ENCODE measurements at places on chromosomes 12 and 14. TPM values are rescaled to one million over a fixed set of nuclear protein-coding genes. Genes with fewer than 3 reads are reported as not detected.

DNA sequence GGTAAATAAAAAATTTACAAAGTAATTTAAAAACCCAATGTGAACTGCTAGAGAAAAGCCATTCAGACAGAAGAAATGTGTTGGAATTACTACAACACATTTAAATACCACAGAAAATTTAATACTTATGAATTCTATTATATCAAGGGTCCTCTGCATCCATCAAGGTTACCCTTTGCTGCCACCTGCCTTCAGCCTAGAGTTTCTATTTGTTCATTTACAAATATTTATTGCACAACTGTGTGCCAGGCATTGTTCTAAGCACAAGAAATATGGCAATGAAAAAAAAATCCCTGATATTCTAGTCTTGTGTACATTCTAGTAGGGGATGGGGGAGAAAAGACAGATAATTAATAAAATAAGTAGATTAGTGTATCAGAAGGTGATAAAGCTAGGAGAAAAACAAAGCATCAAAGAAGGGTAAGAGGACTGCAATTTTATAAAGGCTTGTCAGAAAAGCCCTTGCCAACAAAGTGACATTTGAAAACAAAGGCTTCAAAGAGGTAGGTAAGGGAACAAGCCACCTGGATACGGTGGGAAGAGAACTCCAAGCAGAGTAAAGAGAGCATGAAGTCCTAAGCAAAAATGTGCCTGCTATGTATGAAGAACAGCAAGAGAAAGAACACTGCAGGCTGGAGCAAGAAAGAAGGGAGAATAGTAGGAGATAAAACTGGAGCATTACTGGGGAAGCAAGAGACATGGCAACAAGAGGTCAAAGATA is 59.1 kb upstream of the SLC6A13 start:
- H3K27ac ChIP-seq, result no peak overlapping the region
- no peaks in the 10 kb centered on the region for H3K4me1 ChIP-seq
- H3K4me3 ChIP-seq, result no peak overlapping the region
- H3K36me3 ChIP-seq, result peaks cover 16% of the 10 kb centered on the region

- H3K27me3 ChIP-seq, result no peaks in the 10 kb centered on the region
- no peaks in the 10 kb centered on the region for H3K36me3 ChIP-seq
- H3K4me3 ChIP-seq, result no peak overlapping the region
Measured at GRCh38 chr12:68497702-68498101, 113.0 kb upstream of the RAP1B start.

DNA sequence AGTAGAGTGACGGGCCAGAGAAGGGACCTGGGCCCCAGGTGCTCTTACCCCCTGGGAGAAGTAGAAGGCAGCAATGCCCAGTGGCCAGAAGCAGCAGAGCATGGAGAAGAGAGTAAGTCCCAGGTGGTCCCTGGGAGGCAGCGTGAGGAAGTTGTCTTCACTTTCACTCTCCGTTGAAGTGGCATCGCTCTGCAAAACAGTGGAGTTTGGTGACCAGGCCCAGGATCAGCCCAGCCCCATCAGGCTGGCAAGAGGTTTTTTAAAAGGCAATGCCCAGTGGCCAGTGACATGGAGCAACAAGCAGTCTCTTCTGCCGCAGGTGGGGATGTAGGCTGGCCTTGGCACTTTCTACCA is 18.2 kb downstream of the SYNDIG1L start:
- no peak for DNase-seq
- H3K27me3 ChIP-seq, result no peaks in the 10 kb centered on the region
- no peaks in the 10 kb centered on the region for H3K4me1 ChIP-seq
- no peak overlapping the region for H3K27ac ChIP-seq

The ANO2 gene
- total RNA-seq, result 16.8 TPM

DNA sequence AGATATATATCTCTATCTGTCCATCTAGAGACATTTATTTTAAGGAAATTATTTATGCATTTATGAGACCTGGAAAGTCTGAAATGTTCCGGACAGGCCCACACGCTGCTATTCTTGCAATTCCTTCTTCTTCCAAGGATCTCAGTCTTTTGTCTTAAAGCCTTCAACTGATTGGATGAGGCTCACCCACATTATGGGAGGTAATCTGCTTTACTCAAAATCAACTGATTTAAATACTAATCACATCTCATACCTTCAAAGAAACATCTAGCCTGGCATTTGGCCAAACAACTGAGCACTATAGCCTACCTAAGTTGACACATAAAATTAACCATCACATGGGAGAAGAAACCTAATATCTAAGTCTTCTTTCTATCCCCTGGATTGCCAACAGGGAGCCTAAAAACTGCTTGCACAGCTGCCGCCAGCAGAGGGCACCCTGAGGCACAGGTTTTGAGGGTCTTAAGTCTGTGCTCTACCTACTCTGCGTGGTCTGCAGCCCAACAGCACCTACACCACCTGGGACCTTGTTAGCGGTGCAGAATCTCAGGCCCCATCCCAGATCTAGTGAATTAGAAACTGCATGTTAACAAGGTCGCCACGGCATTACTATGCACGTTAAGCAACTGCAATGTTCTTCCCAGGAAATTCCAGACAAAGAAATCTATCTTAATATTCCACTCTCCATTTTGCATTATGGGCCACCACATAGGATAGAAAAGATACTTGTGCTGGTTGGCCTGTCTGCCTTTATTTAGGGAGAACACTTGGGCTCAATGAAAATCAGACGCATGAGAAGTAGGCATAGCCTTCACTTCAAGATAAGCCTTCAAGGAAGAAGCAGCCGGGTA is 249.7 kb downstream of the FOXG1 start:
- H3K36me3 ChIP-seq, result no peaks in the 10 kb centered on the region
- H3K27me3 ChIP-seq, result no peaks in the 10 kb centered on the region
- no peak overlapping the region for H3K27ac ChIP-seq
- H3K4me3 ChIP-seq, result no peak overlapping the region

DNA sequence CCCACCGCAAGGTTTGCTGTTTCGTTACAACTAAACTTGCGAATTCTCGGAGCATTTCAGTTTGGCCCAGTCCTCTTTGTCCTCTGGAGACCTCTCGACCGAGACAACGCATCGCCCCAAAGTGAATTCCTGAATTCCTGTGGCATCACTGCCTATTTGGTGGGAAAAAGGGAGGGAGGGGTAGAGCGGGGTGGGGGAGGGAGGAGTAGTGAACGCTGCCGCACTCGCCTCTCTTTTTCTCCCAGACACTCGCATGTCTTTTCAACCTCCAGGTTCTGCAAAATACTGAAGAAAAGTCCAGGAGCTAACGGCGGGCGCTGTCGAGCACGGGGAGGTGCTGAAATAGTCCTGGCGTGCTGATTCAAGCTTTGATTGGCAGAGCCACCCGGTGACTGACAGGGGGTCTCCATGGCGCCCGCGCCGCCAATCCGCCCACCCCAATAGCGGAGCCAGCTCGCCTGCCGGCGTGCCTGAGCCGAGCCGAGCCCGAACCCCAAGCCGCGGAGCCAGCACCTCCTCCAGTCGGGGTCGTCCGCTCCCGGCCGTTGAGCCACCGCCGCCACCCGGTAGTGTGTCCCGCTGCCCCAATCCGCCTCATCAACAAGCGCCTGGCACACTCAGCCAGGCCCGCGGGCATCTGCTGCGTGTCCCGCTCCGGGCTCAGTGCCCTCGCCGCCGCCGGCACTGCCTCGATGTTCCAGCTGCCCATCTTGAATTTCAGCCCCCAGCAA is at the start of gene SIX6:
Gene SIX6 (plus strand): TSS at position 440 of the 731 bp plus-strand sequence. CDS start 253 bp downstream, at position 693.
- no peak for DNase-seq
- H3K4me1 ChIP-seq, result no peaks in the 10 kb centered on the region
- no peaks in the 10 kb centered on the region for H3K36me3 ChIP-seq

DNA sequence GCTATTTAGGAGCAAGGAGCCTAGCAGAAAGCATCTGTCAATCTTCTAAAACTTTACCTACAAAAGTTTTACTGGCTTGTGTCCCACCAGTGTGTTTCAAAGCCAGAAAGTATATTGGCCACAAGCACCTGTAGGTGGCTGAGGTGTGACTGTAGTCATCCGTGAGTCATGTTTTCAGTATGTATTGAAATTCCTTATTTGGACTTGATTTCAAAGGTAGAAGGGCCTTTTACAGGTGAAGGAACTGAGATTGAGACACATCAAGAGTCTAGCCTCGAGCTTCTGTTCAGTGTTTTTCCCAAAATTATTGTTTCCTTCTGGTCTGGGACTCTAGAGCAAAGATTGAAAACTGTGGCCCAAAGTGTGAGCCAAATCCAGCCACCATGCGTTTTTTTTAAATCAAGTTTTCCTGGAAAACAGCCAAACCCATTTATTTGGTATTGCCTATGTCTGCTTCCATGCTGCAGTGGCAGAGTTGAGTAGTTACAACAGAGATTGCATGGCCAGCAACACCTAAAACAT is 195.3 kb upstream of the BCL2L14 start:
- peak overlapping the region; percentile 75 for H3K27ac ChIP-seq
- no peak overlapping the region for H3K4me3 ChIP-seq
- no peaks in the 10 kb centered on the region for H3K36me3 ChIP-seq
- no peaks in the 10 kb centered on the region for H3K27me3 ChIP-seq

- H3K27me3 ChIP-seq, result peaks cover 6% of the 10 kb centered on the region
- DNase-seq, result no peak
- H3K27ac ChIP-seq, result no peak overlapping the region
Measured at GRCh38 chr12:132450418-132451171, 39.4 kb upstream of the FBRSL1 start.

GRCh38 chr12:110906985-110907384 is 13.4 kb downstream of the MYL2 start:
- no peaks in the 10 kb centered on the region for H3K36me3 ChIP-seq
- no peak overlapping the region for H3K27ac ChIP-seq
- no peaks in the 10 kb centered on the region for H3K4me1 ChIP-seq
- no peak overlapping the region for H3K4me3 ChIP-seq
- peaks cover 4% of the 10 kb centered on the region for H3K27me3 ChIP-seq

The AGAP2 gene
- total RNA-seq, result 1.2 TPM
